Fibroblast of skin of right quadriceps (primary cell): ENCODE measurements at places on chromosomes 6 and 20.

DNA sequence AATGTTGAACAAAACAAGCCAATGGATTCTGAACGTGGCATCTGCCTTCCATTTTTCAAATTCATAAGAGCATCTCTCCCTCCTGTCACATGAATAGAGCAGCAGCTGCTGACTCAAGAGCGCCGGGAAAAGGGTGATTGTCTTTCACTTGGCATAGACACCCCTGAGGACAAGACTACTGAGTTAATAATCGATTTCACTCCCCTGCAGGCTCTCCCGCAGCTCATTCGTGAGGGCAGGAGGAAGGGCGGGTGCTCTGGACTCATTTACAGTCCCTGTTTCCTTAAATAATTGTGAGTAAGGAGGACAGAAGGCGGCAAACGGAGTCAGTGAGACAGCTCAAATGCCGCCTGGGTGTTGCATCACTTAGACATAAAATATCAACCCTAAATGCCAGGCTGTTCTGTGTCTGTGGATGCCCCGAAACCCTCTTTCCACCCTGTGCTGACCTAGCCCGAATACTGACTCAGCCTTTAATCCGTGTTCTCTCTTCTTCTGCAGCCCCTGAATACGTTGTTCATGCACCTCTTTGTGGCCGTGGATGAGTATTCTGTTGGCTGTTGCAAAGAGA is 21.6 kb downstream of the CFAP61 start:
- no peak for DNase-seq

GRCh38 chr6:14703586-14703985 is 542.3 kb upstream of the JARID2 start:
- peak; percentile 61 for DNase-seq

GRCh38 chr6:2186516-2186915 is 58.9 kb downstream of the GMDS start:
- DNase-seq = no peak

GRCh38 chr6:12013307-12013719 is 1.2 kb downstream of the HIVEP1 start:
- DNase-seq = no peak

DNA sequence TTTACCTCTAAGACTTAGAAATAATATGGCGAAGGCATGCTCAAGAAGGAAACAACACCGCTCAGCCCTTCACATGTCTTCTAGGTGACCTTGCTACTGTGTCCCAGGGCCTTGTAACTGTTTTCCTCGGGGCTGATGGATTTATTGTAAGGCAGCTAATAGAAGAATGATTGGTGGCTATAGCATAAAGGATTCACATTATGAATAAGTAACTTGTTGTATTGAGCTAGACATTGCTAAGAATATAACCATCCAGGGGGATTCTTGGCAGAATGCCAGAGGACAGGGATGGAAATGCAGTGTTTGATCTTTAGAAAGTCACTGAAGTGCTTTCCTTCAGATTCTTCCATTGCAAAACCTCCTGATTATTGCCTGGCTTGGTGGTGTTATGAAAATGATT is 54.9 kb downstream of the PLEKHG1 start:
- DNase-seq = no peak

GRCh38 chr20:39631557-39631956 is 669.4 kb downstream of the DHX35 start:
- DNase-seq = peak; percentile 3

DNA sequence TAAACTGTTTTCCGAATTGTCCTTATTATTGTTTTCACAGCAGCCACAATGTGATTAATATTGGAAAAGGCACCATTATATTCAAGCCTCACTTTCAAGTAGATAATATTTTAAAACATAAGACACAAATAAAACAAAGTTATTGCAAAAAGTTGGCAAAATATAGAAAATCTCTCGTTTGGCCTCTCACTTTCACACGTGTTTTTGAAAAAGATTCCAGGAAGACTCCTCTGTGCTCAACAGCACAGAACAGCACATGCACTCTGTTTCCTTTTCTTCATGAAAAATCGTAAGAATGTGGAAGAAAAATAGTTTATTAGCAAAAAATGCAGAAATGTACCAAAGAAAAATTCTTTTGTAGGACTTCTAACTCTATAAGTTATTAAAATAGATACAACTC is 46.7 kb downstream of the PRKN start:
- DNase-seq = no peak

- no peak for DNase-seq
These were observed 41.7 kb downstream of the RIOK1 start for GRCh38 chr6:7431313-7431673.

- DNase-seq = no peak
These were observed 2.9 kb upstream of the HIVEP2 start for GRCh38 chr6:142947714-142948480.

- DNase-seq = no peak
These were observed 48.1 kb upstream of the HLA-E start for GRCh38 chr6:30441171-30441570.

- DNase-seq = no peak
These were observed 40.0 kb downstream of the CPXM1 start for GRCh38 chr20:2760297-2760951.

GRCh38 chr6:150672800-150673199 is 73.1 kb downstream of the PLEKHG1 start:
- no peak for DNase-seq

DNA sequence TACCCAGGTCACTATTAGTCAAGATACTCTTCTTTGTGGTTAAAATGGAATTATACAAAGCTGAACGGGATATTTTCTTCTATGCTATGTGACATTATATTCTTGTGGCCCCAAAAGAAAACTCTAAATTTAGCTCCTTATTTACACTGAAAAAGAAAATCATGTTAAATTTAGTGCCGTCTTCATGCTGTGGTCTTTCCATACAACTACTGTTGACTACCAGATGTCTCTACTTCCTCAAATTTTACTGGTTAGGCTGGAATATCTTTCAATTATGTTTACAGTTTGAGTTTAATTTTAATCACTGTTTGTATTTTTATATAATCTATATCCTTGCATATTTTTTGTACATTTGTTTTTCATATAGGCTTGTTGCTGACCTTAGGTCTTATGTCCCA is 95.6 kb upstream of the FOXO3 start:
- no peak for DNase-seq

DNA sequence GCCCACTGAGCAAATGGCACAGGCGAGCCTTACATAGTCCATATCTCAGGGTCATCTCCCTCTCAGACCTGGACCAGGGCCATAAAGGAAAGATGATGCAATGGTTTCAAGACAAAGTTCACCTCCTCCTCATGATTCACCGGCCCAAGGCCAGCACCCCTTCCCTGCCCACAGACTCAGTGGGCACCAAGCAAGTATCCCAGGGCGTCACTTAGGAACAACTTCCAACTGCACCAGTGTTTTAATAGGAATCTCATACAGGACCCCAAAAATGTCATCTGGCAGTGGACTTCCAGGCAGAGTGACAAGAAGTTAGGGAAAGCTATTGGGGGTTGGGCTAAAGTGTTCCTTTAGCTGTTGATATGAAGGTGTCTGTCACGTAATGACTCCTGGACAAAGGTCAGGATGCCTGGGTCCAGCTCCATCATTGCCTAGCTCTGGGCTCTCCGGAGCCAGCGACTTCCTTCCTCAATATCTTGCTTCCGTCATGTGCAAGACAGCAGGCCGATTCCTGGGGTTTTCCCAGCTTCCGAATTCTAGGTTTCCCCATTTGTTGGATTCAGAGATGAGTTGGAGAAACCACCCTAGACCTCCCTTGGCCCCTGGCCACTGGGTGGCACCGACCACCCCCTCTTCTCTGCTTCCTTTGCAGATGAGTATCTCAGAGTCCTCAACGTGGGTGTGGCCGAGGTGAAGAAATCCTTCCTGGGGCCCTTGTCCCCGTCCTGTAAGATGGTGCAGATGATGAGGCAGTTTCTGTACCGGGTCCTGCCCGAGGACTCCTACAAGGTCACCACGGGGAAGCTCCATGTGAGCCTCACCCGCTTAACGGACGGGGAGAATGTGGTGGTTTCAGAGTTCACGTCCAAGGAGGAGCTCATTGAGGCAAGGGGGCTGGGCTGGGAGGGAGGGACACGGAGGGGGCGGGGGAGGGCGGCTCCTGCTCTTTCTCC is 21.1 kb downstream of the PNPLA1 start:
- peak; percentile 10 for DNase-seq

- no peak for DNase-seq
These were observed 232.4 kb downstream of the FOXA2 start for GRCh38 chr20:22352019-22352418.

DNA sequence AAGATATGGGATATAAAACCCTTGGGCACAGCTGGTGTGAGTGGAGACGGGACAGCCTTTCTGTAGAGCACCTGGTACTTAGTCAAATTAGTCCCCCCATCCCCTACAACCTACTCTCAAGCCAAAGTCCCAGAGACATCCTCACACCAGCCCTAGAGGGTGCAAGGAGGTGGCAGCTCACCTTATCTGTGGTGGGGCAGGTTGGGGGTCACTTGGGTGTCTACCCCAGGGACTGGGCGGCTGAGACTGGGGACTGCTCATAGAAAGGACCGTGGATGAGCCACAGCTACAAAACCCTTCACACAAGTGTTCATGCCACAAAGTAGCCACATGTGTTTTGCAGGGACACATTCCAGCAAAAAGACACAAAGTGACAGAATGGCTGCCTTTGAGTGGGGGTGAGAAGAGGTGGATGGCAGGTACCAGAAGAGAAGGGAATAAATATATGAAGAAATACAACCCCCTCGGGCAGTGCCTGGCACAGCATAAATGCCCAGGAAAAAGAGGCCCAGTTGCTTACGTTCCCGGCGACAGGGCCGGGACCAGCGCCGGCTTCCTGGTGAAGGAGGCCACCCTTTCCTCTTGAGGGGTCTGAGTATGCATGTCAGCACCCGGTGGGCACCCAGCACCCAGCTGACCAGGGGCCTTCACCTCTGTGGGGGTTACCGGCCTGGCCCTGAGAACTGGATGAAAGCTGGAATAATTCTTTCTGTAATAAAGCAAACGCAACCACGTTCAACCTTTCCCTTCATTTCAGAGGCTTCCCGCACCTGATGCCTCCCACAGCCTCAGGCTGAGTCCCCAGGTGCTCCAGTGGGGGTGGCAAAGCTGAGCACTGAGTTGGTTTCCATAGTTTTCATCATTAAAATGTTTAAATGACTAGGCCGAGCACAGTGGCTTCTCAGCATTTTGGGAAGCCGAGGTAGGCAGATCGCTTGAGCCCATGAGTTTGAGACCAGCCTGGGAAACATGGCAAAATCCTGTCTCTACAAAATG is 14.4 kb upstream of the CEBPB start:
- DNase-seq = no peak

GRCh38 chr6:11043961-11044711 is at the start of gene ELOVL2:
Gene ELOVL2, minus strand, starts transcription at chr6:11044305. Its CDS starts 75 bp downstream, at chr6:11044230.
- DNase-seq = peak; percentile 48

GRCh38 chr20:50837532-50838321 is 42.9 kb downstream of the BCAS4 start:
- peak; percentile 92 for DNase-seq

DNA sequence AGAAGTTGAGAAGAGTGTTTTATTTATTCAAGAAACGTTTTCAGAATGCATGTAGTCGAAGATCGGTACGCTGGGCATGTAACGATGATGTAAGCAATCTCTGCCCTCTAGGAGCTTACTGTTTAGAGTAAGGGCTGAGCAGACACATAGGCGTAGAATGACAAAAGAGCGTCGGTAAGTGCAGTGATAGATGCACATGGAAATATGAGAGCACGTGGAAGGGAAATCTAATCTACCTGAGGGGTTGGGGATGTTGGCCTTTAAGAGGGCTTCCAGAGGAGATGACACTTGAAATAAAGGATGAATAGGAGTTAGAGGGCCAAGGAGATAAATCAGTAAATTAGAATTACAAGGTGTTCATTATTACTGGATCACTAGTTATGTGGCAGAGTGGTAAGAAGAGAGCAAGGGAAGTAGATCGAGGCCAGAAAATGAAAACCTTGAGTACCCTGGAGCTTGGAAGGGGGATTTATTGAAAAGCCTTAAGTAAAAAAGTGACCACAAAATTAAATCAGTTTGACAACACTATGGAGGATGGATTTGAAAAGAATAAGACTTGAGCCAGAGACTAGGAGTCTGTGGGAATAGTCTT is 782 bp downstream of the TRMT11 start:
- DNase-seq = no peak

- peak; percentile 83 for DNase-seq
These were observed at the start of gene DUSP22 for GRCh38 chr6:291697-292505. Gene DUSP22, plus strand, starts transcription at chr6:292487. Its CDS starts 53 bp downstream, at chr6:292540.

GRCh38 chr6:31358302-31358701 is 1.3 kb upstream of the HLA-B start:
- DNase-seq = no peak

DNA sequence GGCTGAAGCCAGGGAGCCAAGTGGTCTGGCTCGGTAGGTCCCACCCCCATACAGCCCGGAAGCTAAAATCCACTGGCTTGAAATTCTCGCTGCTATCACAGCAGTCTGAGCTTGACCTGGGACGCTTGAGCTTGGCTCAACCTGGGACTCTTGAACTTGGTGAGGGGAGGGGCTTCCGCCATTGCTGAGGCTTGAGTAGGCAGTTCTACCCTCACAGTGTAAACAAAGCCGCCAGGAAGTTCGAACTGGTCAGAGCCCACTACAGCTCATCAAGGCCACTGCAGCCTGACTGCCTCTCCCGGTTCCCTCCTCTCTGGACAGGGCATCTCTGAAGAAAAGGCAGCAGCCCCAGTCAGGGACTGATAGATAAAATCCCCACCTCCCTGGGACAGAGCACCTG is 1337.7 kb downstream of the HACE1 start:
- no peak for DNase-seq

DNA sequence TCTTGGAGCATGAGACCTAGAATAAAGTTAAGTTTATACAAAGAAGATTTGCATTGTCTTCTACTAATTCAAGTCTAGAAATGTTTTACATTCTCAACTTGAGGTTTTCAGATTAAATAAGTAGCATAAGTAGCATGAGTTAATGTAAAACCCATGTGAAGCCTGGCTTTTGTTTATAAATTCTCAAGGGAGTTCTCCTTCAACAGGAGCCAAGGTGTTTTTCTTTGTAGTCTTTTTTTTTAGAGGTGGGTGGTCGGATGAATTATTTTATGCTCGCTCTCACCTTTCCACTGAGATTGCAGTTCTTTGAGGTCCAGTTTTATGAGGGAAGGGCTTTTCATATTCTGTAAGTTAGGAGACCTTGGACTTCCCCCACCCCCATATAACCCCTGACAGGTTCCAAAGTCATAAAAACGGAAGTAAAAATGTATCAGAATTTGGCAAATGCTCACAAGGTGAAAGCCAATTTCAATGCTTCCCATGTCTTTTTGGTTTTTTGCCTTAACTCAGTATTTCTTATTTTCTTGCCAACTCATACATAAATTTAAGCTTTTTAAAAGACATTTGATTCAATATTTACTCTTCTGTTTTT is 244.3 kb upstream of the ASCC3 start:
- DNase-seq = no peak

- DNase-seq = no peak
These were observed 13.6 kb upstream of the GMDS start for GRCh38 chr6:2259002-2259494.

- DNase-seq = no peak
These were observed 27.3 kb downstream of the RNF182 start for GRCh38 chr6:13952101-13952500.

GRCh38 chr20:35492352-35492751 is 37.0 kb downstream of the CEP250 start:
- DNase-seq = no peak

- no peak for DNase-seq
These were observed 197.1 kb upstream of the RIN2 start for GRCh38 chr20:19560881-19561480.

GRCh38 chr6:24972311-24972958 is 36.7 kb upstream of the RIPOR2 start:
- peak; percentile 8 for DNase-seq

- DNase-seq = no peak
These were observed 123.5 kb downstream of the ADGRB3 start for GRCh38 chr6:68758559-68758958.

GRCh38 chr20:37980876-37981275 is 52.4 kb downstream of the TTI1 start:
- DNase-seq = no peak

GRCh38 chr6:40610229-40610628 is 23.1 kb upstream of the LRFN2 start:
- DNase-seq = no peak
